ENCODE measurements at places on chromosomes 5 and 9.

DNA sequence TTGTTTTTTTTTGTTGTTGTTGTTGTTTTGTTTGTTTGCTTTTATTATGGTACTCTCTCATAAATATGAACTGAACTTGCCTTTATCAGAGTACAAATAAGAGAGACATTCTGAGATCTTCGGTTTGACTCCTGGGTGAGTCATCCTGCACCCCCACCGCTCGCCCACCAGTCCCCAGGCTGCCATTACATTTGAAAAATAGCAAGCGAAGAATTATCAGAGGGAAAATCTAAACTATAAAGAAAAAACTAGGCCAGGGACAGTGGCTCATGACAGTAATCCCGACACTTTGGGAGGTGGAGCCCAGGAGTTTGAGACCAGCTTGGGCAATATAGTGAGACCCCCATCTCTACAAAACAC lies 122.1 kb upstream of the MAP3K1 start:
- peak; percentile 21 for DNase-seq

DNA sequence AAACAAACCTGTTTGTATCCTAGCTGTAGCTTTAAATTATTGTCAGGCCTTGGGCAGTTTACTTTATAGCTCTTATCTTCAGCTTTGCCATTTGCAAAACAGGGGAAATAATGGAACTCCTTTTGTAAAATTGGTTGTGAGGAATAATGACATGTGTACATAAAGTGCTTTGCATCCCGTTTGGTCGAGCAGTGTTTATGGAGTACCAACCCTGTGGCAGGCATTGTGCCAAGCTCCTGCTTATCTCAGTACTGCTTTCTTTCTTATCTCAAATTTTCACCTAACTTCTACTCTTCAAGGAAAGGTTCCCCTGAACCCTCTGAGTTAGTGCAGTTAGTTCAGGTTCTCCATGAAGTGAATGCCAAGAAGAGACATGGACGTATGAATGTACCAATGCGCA lies 9.4 kb upstream of the TENT2 start:
- no peak for DNase-seq

- no peak for DNase-seq
Measured at GRCh38 chr5:35009019-35009418, 38.7 kb downstream of the AGXT2 start.

- DNase-seq = no peak
Measured at GRCh38 chr5:169002953-169003555, 297.9 kb downstream of the SLIT3 start.

DNA sequence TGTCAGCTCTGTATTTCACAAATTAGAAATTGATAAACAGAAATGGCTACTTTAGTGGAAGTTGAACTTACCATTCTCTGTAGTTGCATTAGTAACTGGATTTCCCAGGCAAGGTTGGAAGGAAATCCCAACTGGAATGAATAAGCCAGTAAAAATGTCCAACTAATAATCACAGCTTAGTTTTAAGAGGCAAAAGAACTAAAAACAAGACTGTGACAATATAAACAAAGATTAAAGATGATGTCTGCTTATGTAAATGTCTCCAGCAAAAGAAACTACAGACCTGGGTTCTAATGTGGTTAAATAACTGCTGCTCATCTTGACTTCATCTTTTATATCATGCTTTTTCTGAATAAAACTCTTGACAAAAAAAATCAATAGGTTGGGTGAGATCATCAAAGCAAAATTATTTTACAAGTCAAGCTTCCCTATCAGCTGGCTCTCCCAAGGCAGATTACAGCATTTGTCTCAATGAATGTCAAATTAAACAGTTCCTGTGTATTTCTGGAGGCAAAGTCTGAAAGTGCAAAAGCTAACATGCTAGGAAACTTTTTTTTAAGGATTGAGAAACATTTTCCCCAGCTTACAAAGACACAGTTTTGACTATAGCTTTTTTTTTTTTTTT lies 62.3 kb upstream of the HMHB1 start:
- DNase-seq = no peak

- no peak for DNase-seq
Measured at GRCh38 chr9:33304362-33304761, 14.0 kb downstream of the NFX1 start.

DNA sequence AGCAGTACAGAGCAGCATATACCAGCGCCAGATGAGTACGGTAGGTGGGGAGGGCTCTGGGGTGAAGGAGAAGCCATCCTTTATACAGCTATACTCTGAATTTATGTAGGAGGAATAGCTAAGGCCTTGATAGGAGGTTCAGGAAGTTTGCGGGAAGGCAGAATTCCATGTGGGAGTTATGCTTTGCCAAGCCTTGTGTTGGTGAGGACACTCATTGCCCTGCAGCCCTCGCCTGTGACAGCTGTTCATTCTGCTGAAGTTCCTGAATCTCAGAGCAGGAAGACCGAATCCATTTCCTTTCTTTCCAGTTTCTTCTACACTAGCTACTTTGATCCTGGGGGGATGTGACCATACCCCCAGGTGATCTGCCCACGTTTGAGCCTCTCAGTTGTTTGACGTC lies 7.7 kb downstream of the MFAP3 start:
- no peak for DNase-seq

GRCh38 chr9:22742401-22742800 lies 295.8 kb downstream of the DMRTA1 start:
- DNase-seq = no peak

DNA sequence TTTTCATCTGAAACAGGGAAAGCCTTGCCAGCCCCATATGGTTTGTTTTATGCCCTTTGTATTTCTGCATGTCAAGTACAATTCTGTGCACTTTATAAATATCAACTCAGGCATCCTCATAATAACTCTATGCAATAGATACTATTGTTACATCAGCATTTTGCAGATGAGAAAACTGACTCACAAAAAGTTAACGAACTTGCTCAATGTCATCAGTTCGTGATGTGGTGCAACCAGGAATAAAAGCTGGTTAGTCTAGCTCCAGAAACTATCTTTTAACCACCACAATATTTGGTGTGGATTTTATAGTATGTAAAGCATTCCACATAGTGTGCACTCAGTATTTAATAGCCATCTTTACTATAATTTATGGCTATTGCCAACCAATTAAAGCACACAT lies 134.9 kb downstream of the MRPS30 start:
- no peak for DNase-seq

DNA sequence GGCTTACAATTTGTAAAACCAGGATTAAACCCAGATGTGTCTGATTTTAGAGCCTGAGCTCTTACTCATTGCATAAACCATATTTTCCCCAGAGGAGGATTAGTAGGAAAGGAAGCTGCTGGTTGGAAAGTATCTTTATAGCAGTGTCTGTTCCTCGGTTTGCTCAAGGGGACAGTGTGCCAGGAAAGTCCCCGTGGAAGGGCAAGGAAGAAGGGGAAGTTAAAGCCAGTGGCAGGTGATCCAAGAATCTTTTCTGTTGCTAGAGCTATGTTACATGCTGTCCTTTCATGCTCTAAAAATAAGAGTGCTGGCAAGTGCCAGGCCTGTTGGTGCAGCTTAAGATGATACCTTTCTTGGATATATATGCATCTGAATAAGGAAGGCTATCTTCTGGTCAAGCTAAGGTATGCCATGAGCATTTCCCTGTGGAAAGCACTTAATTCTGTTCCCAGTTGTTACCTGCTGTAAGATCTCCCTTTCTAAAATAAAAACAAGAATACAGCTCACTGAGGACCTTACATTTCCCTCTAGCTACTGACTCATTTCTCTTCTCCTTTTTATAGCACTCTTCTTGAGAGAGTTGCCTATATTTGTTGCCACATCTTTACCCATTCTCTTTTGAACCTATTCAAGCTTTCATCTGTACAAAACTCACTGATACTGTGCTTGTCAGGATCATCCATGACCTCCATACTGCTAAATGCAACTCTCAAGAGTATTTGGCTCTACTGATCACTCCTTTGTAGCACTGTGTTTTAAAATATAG lies 8.0 kb downstream of the PDCD1LG2 start:
- DNase-seq = no peak

DNA sequence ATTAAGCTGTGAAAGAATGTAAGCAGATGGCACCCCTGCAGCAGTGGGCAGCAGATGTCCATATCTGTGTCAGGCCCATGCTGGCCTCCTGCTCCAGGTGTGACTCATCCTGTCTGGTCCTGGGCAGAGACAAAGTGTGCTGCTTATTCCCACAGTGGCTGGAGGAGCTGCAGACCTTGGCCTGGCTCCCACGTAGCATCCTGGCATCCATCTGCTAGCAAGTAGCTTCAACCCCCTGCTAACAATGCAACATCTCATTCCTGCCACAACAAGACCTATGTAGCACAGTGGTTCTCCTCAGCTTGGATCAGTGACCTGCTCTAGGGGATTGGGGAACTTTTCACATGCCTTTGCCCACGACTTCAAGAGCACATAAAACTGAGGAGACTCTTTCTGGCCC lies 126.4 kb upstream of the SLC12A2 start:
- no peak for DNase-seq
